ENCODE measurements at places on chromosomes 12 and 14.

DNA sequence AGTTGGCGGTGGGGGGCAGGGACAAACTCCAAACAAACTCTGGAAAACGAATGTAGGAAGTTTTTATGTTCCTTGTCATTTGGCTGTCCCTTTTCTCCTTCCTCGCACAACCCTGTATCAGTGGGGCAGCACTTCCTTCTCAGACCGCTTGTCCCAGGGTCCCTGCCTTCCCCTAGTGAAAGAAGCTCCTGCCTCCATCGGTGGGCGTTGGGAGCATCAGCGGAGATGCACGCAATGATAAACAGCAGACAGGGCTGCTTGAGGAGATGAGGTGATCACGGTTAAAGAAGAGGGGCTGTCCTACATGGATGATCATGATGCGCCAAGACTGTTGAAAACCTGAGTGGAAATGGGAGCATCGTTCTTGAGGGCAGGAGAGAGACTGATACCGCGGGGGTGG is 620 bp downstream of the C1S start:
- DNase-seq = no peak

DNA sequence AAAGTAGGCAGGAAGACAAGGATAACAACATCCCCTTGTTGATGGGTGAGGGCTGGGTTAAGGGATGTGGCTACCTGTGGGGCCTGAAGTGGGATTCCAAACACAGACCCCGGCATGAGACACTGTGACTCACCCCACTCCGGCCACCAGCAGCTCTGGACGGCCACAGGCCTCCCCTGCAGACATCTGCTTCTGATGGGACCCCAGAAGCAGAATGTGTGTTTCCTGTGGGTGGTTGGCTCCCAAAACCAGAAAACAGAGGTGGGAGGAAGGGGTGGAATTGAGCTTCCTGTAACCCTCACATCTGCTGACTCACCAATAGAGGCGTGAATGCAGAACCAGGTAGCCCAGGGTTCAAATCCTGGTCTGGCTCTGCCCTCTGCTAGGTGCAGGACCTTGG is 216.6 kb upstream of the PWP1 start:
- no peak for DNase-seq

DNA sequence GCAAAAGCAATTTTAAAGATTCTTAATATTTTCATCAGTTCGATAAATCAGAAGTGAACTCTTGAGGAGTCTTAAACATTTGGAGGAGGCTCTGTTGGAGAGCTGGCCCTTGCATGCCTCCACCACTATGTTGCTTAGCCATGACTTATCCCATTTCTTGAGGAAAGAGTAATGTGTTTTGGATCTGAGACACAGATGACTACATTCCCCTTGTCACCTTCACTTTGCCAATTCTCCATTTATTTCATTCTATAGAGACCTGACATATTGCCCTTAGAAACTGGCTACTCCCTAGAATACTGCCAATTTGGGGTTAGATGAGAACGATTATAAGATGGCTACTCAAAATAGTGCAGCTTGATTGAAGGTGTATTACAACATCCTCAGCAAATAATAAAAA is 157.4 kb upstream of the TMEM260 start:
- no peak for DNase-seq

- DNase-seq = no peak
Measured at GRCh38 chr12:2682296-2683251, 112.2 kb upstream of the FKBP4 start.

GRCh38 chr14:100296106-100296651 is 10.1 kb downstream of the SLC25A29 start:
- no peak for DNase-seq

All from activated gamma-delta T cell (primary cell).